COR-L47 (cell line): ENCODE measurements at places on chromosomes 3 and 15.

- DNase-seq: peak; percentile 35
These were observed 2.4 kb downstream of the CCNDBP1 start for GRCh38 chr15:43187544-43188155.

- no peak for DNase-seq
These were observed 11.2 kb downstream of the LRRK1 start for GRCh38 chr15:100930306-100930848.

GRCh38 chr3:148083526-148084182, 614.0 kb upstream of the AGTR1 start:
- DNase-seq: no peak

DNA sequence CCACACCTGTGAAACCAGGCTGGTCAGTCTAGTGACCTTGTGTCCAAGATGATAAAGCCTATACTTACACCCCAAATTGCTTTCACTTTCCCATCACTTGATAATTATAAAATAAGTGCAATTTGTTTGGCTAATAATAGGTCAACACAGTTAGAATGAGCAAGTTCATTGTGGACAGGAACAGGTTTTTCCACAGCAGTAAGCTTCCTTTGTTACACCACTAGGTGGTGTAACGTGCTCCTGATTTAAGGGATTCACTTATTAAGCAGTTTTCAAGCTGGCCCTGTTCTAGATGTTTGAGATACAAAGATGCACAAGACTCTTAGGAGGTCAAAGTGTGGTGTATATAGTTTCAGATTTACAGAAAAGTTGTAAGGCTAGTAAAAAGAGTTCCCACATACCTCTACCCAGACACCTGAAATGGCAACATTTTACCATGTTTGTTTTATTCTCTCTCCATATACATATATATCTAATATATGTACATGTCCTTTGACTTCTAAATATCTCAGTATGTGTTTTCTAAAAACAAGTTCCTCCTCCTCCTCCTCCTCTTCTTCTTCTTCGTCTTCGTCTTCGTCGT, 6.8 kb upstream of the MFSD1 start:
- DNase-seq: peak; percentile 53

DNA sequence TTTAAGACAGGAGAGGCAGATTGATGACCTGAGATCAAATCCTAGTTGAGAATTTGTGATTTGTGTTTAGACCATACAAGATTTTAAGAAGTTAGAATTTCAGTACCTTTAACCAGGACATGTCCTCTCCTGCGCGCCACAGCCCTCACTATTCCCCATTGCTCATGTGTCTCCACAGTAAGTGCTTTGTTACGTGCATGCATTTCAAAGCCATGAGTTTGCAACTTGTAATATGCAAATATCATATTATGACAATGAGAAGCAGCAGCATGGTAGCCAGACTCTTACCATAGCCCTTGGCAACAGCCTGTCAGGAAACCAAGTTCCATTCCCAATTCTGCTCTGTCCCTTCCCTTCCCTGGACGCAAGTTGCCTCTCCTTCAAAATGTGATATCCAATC, 73.3 kb upstream of the ATP13A5 start:
- DNase-seq: no peak

DNA sequence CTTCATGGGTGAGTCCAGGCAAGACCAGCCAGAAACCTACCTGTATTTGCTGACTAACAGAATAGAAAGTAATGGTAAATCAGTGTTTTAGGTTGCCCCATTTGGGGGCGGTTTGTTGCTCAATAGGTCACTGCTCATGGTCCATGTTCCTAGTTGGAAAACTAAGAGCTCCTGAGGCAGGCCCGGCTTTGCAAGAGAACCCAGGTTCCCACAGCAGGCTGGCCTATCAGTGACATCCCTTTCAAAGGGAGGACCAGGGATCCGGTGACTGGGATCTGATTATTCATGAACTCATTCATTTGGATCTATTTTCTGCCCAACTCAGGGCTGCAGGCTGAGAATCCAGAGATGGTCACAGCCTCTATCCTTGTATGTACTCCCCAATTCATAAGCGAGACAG, 163.9 kb downstream of the WNT7A start:
- DNase-seq: no peak

DNA sequence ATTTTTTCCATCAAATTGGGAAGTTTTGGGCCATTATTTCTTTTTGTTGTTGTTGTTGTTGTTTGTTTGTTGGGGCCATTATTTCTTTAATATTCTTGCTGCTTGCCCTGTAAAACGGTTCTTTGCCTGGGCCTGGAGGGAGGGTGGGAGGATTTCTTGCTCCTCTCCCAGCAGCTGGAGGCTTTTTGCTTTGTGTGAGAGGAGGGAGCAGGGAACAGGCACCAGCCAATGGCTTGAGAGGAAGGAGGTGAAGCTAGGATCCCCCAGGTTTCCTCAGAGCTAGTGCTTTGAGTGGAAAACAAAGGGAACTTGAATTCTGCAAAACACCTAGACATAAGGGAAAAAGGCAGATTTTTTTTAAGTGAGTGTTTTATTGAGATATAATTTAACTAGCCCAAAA, 61.2 kb upstream of the DNAJC19 start:
- DNase-seq: no peak

DNA sequence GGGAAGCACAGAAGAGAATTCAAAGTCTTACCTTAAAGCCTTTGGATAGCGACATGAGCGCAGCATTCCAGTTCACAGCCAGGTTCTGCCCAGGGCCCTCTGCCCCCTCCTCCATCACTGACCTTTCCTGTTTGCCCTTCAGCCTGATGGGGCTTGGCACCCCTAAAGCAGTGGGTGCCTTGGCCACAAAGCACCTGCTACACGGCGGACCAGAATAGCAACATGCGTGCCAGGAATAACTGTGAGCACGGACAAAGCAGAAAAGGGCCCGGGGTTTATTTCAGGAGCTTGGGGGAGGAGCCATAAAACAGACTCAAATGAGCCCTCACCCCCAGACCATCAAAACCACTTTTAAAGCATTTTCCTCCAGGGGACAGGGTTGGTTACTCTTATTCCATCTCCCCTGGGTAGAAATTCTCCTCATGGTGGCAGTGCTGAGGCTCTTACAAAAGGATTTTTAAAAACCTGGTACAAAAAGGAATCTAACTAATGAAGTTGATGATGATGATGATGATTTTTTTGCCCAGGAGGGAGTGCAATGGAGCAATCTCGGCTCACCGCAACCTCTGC, 135.4 kb downstream of the KLF13 start:
- DNase-seq: no peak

GRCh38 chr15:40323239-40323952, at the start of gene INAFM2:
Gene INAFM2, plus strand, starts transcription at chr15:40323692. Its CDS starts 364 bp downstream, at chr15:40324056.
- DNase-seq: peak; percentile 91

DNA sequence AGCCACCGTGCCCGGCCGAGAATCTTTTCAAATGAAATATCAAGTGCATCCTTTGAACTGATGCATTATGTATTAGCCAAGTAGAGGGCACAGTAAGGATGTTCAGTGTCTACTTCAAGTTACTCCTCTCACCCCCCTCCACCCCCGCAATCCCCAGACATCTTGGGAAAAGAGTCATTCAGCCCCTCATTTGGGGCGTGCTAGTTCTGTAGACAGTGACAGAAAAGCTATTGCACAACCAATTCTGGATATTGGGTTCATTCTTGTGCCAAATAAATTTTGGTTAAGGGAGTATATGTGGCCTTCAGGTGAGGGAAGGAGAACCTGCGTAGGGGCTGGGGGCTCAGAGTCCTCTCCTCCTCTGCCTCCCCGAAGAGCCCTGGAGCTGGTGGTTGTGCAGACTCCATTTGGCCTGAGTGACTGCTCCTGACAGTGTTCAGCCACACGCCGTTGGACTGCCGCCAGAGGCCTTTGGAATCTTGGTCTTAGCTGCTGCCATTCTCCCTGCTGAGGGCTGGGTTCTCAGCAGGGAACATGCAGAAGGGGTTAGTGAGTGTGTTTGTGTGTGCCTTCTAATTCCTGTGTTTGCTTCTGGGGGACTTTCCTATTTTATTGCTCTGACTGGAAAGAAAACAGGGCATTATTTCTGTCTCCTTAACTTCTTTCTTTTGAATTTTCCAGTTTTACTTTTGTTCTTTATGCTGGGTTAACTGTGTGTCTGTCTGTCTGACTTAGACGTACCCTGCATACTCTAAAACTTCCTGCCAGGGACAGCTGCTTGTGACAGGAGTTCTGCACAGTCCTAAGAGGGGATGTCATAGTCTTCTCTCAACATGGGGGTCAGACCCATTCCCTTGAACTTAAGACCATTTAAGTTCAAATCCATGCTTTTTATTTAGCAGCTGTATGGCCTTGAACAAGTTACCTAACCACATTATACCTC, 21.0 kb downstream of the RARB start:
- DNase-seq: peak; percentile 67

GRCh38 chr3:36443028-36443686, 62.9 kb downstream of the STAC start:
- no peak for DNase-seq

DNA sequence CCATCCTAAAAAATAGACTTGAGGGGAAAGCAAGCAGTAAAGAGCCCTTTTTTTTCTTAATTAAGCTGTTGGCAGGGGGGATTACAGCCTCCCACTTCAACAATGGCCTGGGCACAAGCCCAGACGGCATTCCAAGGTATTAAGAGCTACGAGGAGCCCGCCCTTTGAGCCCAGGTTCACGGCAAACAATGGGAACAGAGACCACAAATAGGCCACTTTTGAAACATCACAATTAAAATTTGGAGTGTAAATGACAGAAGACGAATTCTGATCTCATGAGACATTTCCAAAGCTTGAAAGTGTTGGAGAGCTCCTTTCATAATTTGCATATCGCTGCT, 8.9 kb downstream of the CHSY1 start:
- no peak for DNase-seq

DNA sequence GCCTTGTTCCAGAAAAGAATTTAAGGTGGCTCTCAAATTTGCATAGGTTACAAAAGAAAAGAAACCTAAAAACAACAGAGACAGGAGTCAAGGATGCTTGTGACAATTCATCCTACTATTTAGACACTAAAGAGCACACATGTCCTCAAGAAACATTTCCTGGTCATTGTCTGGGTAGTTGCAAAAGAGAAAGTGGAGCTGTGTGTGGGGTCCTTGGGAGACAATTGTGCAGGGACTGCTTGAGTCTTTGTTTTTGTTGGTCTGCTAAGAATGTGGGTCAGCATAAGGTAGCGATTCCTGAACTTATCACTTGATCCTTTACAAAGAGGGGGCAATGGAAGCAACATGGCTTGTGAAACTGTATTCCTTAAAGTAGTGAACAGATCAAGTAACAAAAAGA, 185.3 kb downstream of the KCNAB1 start:
- no peak for DNase-seq

- no peak for DNase-seq
These were observed 1006.6 kb upstream of the CFAP20DC start for GRCh38 chr3:60056404-60056803.

DNA sequence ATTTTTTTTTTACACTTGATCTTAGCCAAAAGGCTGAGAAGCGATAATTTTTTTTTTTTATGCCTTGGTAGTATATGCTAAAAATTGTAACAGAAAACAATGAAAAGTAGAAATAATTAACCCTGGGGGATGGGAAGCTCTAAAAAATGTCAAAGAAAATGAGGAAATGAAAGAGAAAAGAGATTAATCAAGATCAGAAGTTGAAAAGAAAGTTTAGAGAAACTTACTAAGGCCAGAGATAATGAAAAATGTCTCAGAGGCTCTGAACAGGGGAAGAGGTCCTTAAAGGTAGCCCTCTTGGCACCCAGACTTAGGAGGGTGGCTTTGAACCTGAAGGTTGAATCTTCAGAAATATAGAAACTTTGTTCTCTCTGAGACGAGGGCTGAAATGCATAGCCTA, 58.6 kb upstream of the ZBED2 start:
- DNase-seq: no peak
